T-helper 1 cell (primary cell): ENCODE measurements at places on chromosomes 2 and 18.

GRCh38 chr2:155913356-155913755 is 419.2 kb downstream of the NR4A2 start:
- no peak for DNase-seq

GRCh38 chr18:26553943-26554342 is 5.6 kb upstream of the KCTD1 start:
- no peak for DNase-seq

DNA sequence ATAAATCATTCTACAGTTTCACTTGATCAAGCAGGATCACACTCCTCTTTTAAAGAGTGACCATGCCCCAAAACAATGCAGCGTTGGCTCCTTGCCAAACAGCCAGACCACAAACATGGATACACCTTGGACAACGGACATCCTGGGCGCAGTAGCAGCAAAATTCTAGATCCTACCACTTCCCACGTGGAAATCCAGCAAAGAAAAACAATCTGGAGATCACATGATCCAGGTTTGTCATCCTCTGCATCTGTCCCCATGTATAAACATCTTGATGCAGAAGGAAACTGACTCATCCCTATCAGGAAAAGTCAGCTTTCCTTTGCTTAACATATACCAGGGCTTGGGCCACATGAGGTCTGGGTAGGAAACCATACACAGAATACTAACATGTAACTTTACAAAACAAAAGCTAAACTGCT is 53.1 kb downstream of the ZNF521 start:
- DNase-seq = no peak

DNA sequence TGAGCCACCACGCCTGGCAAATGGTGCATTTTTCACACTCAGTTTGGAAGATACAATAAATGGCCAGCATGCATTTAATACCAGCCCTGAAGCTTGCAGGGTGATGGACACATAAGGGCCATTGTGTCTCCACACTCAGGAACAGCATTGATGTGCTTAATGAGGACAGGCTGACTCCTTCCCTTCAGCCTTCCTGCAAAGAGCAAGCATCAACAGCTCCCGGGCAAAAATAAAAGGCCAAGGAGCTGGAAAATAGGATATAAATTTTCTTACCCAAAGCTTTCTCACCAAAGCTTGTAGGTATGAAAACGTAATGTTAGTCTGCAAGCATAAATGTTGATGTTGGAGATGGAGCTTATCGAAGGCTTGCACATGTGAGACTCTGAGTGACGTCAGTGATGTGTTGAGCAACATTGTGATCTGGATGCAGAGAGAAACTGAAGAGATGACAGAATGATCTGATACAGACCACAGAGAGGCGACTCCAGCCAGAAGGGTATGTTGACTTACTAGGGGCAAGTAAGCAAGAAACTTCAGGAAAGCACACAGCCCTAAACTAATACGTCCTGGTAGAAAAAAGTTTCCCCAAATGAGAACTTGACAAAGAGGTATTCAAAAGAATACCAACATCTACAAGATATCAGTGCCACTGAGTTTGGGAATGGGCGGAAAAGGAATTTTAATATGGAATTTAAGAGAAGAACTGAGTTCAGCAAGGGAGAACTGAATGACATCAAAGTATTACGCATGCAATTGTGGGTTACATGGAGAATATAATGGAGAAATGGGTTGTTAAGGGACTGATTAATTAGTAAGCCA is 256.5 kb downstream of the TGIF1 start:
- DNase-seq = no peak

GRCh38 chr18:22170421-22171257 is 1.2 kb downstream of the GATA6 start:
- DNase-seq = no peak

- no peak for DNase-seq
Measured at GRCh38 chr18:67134911-67135310, 381.6 kb downstream of the DSEL start.

GRCh38 chr2:104415284-104415683 is 438.6 kb upstream of the POU3F3 start:
- no peak for DNase-seq

DNA sequence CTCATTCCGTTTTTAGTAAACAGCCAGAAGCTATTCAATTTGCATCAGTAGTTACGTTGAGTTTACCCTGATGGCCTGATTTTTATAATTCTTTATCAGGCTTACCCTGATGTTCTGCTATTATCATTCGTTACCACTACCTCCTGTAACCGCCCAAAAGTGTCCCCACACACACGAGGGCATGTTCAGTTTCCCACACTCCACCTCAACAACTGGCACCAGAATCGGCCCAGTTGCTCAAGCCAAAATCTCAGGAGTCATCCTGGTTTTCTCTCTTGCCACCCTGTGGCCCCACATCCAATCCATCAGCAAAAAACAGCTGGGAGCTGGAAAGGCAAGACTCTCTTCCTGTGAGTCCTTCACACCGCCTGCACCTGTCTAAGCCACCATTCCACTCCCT is 102.9 kb upstream of the RAB6C start:
- no peak for DNase-seq

DNA sequence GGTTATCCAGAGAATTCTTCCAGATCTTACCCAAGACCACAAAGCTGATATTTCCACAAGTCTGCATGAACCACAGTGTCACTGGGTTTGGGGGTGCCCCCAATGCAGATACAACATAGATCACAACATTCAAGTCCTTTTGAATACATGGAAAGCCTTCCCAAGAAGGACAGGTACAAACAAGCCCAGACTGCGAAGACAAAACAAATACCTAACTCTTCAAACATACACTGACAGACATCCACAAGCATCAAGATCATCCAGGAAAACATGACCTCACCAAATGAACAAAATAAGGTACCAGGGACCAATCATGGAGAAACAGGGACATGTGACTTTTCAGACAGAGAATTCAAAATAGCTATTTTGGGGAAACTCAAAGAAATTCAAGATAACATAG is 93.1 kb downstream of the MDH1 start:
- DNase-seq = no peak

- no peak for DNase-seq
Measured at GRCh38 chr2:237073552-237073951, 12.1 kb upstream of the COPS8 start.

GRCh38 chr2:120738786-120739437 is 3.2 kb downstream of the GLI2 start:
- no peak for DNase-seq

- DNase-seq = no peak
Measured at GRCh38 chr2:165586019-165586418, 116.5 kb downstream of the CSRNP3 start.

DNA sequence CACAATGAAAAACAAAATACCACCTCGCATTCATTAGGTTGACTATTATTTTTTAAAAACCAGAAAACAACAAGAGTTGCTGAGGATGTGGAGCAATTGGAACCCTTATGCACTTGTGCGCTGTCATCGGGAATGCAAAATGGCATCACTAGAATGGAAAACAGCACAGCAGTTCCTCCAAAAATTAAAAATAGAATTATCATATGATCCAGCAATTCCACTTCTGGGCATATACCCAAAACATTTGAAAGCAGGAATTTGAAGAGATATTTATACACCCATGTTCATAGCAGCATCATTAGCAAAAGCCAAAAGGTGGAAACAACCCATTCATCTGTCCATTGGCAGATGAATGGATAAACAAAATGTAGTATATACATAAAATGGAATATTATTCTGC is 11.9 kb upstream of the NMUR1 start:
- no peak for DNase-seq

DNA sequence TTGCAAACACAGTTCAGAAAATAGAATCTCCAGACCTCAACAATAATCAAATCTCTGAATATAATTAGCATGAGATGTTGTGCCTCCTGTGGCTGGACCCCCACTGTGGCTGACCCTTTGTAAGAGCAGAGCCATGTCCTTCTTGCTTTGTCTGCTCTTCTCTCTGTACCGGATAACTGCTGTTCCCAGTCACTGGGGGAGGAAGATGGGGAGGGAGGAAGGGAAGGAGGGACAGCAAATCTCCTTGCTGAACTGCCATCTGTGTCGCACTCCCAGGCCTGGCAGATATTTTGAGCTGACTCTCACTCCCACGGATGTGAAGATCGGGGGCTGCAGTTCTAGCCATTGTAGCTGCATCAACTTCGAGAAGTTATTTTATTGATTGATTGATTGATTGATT is 319.0 kb upstream of the CXCR4 start:
- DNase-seq = no peak

GRCh38 chr18:11118051-11118766 is 31.2 kb downstream of the PIEZO2 start:
- no peak for DNase-seq

DNA sequence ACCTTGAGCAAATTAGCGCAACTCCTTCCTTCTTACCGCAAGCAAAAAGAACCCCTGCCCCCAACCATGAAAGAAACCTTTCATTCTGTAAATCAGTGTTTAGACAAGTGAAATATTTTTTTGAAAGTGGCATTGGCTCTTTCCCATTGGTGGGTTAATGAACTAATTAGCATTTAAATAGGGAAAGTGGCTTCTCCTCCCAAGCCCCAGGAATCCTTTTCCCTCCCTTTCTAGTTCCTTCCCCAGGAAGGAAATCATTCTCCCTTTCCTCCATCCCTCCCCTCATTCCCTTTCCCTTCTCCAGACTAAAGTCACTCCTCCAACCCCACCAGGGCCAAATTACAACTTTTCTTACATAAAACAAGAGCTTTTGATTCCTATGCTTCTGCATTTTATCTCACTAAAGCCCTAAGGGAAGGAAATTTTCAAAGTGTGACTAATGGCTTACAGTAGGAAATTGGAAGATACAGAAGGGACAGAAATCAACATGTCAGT is 22.9 kb upstream of the TYMS start:
- DNase-seq = no peak

- DNase-seq = no peak
Measured at GRCh38 chr2:44155666-44156446, 12.8 kb upstream of the PPM1B start.

GRCh38 chr18:21727702-21728101 is 12.9 kb upstream of the MIB1 start:
- DNase-seq = no peak

GRCh38 chr18:74635224-74635975 is 37.7 kb downstream of the ZNF407 start:
- no peak for DNase-seq

DNA sequence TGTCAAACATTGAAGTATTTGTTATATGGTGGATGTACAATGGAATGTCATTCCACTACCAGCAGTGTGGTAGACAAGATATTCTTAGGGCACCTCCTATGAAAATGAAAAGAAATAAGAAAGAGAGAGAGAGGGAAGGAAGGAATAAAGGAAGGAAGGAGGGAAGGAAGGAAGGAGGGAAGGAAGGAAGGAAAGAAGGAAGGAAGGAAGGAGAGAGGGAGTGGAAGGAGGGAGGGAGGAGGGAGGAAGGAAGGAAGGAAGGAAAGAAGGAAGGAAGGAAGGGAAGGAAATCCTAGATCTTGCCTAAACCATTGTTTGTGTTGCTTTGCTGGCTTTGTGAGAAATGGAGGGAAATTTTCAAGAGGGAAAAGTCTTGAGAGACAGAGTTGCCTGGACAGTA is 50.1 kb upstream of the TCF7L1 start:
- DNase-seq = no peak

DNA sequence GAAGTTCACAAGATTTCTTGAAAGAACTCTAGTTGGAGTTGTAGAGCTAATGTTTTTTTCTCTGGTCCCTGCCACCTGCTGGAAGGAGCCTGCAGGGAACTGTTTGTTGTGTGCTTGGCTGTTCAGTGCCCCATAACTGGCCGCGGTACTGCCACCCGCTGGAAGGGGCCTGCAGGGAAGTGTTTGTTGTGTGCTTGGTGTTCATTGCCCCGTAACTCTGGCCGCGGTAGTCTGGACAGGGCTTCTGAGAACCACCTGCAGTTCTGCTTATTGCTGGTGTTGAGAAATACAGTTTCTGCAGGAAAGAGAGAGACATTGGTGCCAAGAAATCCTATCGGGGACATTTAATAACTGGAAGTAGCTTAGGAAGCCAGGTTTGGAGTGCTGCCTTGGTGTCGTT is 58.1 kb downstream of the AGAP1 start:
- DNase-seq = no peak

DNA sequence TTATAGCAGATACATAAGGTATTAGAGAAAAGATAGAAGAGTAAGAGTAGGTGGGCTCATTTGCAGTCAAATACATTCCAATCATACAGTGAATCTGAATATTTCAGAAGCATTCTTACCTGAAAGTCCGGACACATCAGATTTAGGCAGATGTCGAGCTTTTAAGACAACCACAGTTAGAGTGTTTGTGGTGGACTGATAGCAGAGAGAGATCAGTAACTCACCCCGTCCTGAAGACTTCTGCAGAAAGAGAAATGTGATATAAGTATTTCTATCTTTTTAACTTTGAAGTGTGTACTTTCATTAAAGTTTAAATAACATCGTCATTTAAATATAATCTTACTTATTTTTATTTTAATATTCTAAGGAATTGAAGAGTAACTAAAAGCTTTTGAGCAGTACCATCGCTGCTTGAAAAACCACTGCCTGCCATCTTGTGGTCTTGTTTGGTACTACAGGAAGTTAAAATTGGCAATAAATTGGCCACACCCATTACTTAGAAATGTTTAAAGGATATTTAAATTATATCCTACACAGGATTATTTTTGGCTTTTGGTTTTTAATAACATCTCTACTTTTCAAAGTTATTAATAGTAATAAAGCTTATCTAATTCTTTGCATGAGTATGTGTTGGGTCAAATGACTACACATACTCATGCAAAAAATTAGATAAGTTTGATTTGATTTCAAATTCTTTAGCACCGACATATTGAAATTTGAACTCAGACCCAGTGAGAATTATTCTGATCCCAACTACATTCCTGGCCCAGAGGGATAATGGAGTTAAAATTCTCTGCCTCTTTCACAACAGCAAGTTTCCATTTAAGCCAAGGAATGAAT is 5.5 kb downstream of the SYT4 start:
- peak; percentile 23 for DNase-seq

GRCh38 chr18:48624856-48625255 is 86.0 kb downstream of the CTIF start:
- no peak for DNase-seq

DNA sequence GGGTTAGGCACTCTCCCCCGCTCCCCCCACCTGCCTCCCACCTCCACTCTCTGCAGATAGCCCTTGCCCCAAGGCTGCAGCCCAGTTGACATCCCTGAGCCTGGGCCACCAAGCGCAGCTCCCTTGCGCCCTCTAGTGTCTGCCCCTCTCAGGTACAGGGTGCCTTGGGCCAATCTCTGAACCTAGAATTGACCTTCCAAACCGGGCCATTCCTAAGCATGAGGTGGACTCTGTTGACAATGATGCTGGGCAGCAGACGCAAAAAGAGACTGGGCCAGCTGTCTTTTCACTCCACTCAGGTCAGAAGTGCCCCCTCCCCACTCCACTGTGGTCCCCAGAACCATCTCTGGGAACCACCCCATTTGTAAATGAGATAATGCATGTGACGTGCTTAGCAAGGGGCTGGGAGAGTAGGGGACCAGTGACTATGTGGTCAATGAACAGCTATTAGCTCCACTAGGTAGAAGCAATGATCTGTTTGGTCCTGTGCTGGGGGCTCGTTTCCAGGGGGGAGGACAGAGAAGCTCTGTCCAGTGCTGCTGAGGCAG is 43.3 kb upstream of the PLB1 start:
- peak; percentile 71 for DNase-seq
